DND-41 (cell line): ENCODE measurements at places on chromosomes 6 and 20.

- H3K27me3 ChIP-seq: no peaks in the 10 kb centered on the region
- peaks cover 18% of the 10 kb centered on the region for H3K4me1 ChIP-seq
- no peak for DNase-seq
- H3K36me3 ChIP-seq: no peaks in the 10 kb centered on the region
- no peak overlapping the region for H3K27ac ChIP-seq
These were observed 25.8 kb downstream of the PIGT start for GRCh38 chr20:45441746-45442145.

DNA sequence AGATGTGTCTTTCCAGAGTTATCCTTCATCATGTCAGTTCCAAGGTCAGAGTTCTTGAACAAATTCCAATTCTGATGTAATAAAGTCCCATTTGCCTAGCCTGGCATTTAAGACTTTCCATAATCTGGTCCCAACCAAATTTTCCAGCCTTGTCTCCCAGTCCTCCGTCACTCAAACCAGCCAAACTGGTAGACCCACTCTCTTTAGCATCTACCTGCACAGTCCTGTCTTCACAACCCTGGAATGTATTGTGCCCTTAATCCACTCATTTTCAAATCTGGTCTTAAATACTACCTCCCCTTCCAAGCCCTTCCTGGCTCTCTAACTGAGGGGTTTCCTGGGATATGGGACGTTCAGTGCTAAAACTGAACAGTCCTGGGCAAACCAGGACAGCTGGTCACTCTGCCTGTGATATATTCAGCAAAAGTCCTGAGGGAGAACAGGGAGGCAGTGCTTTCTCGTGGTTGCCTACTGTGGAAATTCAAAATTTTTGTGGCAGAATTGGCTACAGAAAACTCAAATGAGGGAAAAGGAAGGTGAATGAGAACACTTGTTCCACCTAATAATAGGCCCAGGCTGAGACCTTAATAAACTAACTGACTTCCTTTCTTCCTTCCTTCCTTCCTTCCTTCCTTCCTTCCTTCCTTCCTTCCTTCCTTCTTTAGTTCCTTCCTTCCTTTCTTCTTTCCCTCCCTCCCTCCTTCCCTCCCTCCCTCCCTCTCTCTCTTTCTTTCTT is 10.8 kb upstream of the AKAP7 start:
- DNase-seq: no peak
- H3K27ac ChIP-seq: no peak overlapping the region
- no peaks in the 10 kb centered on the region for H3K4me1 ChIP-seq
- no peaks in the 10 kb centered on the region for H3K36me3 ChIP-seq

GRCh38 chr6:137777687-137778075 is 89.4 kb upstream of the TNFAIP3 start:
- no peak overlapping the region for H3K27ac ChIP-seq
- no peaks in the 10 kb centered on the region for H3K4me1 ChIP-seq
- H3K4me3 ChIP-seq: no peak overlapping the region
- H3K36me3 ChIP-seq: no peaks in the 10 kb centered on the region
- H3K27me3 ChIP-seq: no peaks in the 10 kb centered on the region

DNA sequence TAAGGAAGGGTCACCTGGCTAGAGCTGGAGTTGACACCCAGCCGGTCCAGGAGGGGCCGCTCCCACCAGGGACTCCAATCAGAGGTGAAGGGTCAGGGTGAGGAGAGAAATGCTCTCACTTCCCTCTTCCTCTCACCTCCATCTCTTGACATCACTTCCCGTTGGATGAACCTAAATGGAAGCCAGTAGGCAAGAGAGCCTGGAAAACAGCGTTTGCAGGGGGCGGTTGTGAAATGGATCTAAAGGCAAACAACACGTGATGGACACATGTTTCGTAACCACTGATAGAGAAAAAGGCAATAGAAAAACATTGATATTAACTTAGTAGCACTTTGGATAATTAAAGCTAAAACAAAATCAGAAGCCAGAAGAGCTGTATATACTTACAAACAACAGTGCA is 105.6 kb upstream of the FOXA2 start:
- no peak for DNase-seq
- no peak overlapping the region for H3K4me3 ChIP-seq
- H3K27ac ChIP-seq: no peak overlapping the region
- H3K27me3 ChIP-seq: no peaks in the 10 kb centered on the region
- H3K4me1 ChIP-seq: peaks cover 9% of the 10 kb centered on the region

DNA sequence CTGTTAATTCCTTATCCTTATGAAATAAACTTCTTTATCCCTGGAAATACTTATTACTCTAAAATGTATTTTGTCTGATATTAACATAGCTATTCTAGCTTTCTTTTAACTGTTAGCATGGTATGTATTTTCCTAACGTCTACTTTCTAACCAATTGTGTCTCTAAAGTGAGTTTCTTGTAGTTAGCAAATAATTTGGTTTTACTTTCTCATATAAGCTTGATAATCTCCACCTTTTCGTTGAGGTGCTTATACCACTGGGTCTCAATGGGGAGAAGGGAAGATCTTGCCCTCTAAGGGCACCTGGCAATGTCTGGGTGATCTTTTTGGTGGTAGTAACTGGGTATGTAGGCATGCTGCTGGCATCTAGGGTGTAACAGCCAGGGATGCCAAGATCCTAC is 25.7 kb downstream of the ZNF334 start:
- no peak for DNase-seq
- no peaks in the 10 kb centered on the region for H3K4me1 ChIP-seq
- H3K27ac ChIP-seq: no peak overlapping the region
- peaks cover 22% of the 10 kb centered on the region for H3K27me3 ChIP-seq
- no peak overlapping the region for H3K4me3 ChIP-seq

- 0 out of 2 replicates have a peak, but pooled peaks cover 6% of the 10 kb centered on the region for H3K4me1 ChIP-seq
- H3K27me3 ChIP-seq: no peaks in the 10 kb centered on the region
- no peak overlapping the region for H3K27ac ChIP-seq
- no peak overlapping the region for H3K4me3 ChIP-seq
- DNase-seq: no peak
These were observed 17.6 kb downstream of the BHLHE23 start for GRCh38 chr20:62989201-62989601.
